Pancreas (tissue), 10 donors: ENCODE measurements at places on chromosomes 3 and 15. TPM values are rescaled to one million over a fixed set of nuclear protein-coding genes. Genes with fewer than 3 reads are reported as not detected.

DNA sequence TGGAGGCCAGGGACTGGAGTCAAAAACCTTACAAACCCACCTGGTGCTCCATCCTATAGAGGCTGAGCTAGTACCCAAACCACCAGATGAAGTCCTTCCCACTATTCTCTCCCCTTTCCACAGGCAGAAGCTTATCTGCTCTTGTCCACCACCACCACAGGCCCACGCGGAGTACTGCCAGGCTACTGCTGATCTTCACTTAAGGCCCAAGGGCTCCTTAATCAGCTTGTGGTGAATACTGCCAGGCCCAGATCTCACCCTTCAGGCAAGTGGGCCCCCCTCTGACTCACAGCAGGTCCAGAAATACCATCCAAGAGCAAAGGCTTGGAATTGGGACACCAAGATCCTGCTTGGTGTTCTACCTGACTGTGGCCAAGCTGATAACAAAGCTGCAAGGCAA is 598.1 kb upstream of the CBLB start:
- no peaks in the 10 kb centered on the region for H3K4me1 ChIP-seq
- no peaks in the 10 kb centered on the region for H3K36me3 ChIP-seq
- no peaks in the 10 kb centered on the region for H3K27me3 ChIP-seq
- no peak overlapping the region for H3K27ac ChIP-seq
- DNase-seq: no peak

- no peak for DNase-seq
- no peaks in the 10 kb centered on the region for H3K36me3 ChIP-seq
- H3K4me3 ChIP-seq: no peak overlapping the region
- no peaks in the 10 kb centered on the region for H3K27me3 ChIP-seq
- no peaks in the 10 kb centered on the region for H3K4me1 ChIP-seq
Observed at GRCh38 chr3:124438813-124439212, 291.4 kb upstream of the UMPS start.

DNA sequence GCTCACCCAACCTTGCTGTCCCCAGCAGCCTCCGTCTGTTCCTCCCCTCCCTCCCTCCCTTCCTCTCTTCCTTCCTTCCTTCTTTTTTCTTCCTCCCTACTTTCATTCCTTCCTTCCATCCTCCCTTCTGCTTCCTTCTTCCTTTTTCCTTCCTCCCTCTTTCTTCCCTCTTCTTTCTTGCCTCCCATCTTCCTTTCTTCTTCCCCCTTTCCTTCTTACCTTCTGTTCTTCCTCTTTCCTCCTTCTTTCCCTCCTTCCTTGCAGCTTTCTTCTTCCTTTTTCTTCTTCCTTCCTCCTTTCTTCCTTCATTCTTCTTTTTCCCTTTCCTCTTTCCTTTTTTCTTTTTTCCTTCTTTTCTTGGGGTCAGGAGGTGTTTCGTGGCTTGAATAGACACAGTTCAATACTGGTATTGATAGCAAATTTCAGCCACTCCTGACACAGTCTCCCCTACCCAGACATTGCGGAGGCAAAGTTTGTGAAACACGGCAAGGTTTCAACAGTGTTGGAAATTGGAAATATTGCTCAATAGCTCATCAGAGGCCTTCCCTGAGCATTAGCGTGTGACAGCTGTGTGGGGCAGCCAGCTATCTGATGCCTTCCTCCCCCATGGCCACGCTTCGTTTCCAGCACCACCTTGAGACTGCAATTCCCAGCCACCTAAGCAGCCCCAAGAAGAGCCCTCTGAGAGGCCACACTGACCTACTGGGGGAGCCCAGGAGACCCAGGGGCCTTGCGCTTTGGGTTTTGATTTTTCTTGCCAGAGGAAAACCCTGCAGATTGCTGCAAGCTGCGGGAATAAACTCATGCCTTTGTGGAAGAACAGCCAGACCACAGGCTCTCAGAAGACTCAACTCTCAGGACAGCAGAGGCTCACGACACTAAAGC is 82.2 kb downstream of the KLF15 start:
- H3K27me3 ChIP-seq: no peaks in the 10 kb centered on the region
- no peak overlapping the region for H3K4me3 ChIP-seq
- no peaks in the 10 kb centered on the region for H3K36me3 ChIP-seq
- DNase-seq: no peak
- peaks cover 30% of the 10 kb centered on the region for H3K4me1 ChIP-seq
- H3K27ac ChIP-seq: no peak overlapping the region

DNA sequence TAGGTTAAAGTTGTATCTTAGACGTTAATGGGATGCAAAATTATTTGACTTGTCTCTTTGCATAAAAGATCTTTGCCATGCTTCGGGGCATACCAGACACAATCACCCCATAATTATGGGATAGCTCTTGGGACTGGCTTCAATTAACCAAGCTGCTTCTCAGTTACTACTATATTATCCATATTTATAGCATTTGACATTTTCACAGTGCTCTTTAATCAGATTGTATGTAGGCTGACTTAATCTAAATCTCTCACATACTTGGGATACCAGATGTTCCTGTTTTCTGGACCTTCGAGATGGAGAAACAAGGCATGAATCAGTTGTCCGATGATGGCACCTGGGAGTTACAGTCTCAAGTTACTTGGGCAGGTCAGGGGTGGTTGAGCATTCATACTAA is 27.2 kb upstream of the ABHD17C start:
- H3K27ac ChIP-seq: no peak overlapping the region
- H3K4me1 ChIP-seq: no peaks in the 10 kb centered on the region
- H3K27me3 ChIP-seq: no peaks in the 10 kb centered on the region
- H3K4me3 ChIP-seq: no peak overlapping the region
- DNase-seq: no peak

- no peaks in the 10 kb centered on the region for H3K27me3 ChIP-seq
- H3K4me1 ChIP-seq: no peaks in the 10 kb centered on the region
- no peak for DNase-seq
- no peaks in the 10 kb centered on the region for H3K36me3 ChIP-seq
- no peak overlapping the region for H3K4me3 ChIP-seq
- no peak overlapping the region for H3K27ac ChIP-seq
Observed at GRCh38 chr3:178712247-178712646, 176.0 kb downstream of the KCNMB2 start.

The RETNLB gene
- total RNA-seq: not detected

GRCh38 chr15:66621491-66622467 is 56.0 kb upstream of the LCTL start:
- no peaks in the 10 kb centered on the region for H3K36me3 ChIP-seq
- H3K27ac ChIP-seq: no peak overlapping the region
- no peak overlapping the region for H3K4me3 ChIP-seq
- H3K4me1 ChIP-seq: no peaks in the 10 kb centered on the region

DNA sequence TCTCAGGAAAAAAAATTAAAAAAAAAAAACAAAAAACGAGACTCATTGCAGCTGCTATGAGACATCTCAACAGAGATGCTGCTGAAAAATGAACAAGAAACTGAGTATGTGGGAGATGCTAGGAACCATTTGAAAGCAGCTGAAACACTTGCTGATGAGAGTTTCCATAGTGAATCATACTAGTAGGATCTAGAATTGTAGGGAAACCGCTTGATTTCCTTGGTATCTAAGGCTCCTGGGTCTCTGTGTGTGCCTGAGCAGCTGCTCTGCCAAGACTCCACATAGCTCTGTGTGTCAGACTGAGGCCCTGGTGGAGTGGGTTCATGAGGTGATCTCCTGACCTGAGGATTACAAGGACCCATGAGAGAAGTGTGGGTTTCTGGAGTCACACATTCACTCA is 313.4 kb upstream of the NECTIN3 start:
- no peaks in the 10 kb centered on the region for H3K36me3 ChIP-seq
- DNase-seq: no peak
- H3K4me3 ChIP-seq: no peak overlapping the region
- H3K27me3 ChIP-seq: no peaks in the 10 kb centered on the region
- H3K27ac ChIP-seq: no peak overlapping the region
- H3K4me1 ChIP-seq: no peaks in the 10 kb centered on the region
